ENCODE measurements at places on chromosomes 11 and 22. TPM values are rescaled to one million over a fixed set of nuclear protein-coding genes. Genes with fewer than 3 reads are reported as not detected.

IFITM1 gene
- polyA plus RNA-seq = 25.0 TPM

OR8A1 gene
- not detected for polyA plus RNA-seq

RAB39A gene
- polyA plus RNA-seq = 0.60 TPM

ZP1 gene
- not detected for polyA plus RNA-seq

TUB gene
- 23.4 TPM for polyA plus RNA-seq

FAT3 gene
- 13.3 TPM for polyA plus RNA-seq

TSSK2 gene
- 0.15 TPM for polyA plus RNA-seq

BTG4 gene
- polyA plus RNA-seq = not detected

DCHS1 gene
- polyA plus RNA-seq = 79.9 TPM
